ENCODE measurements at places on chromosomes 1 and 21. TPM values are rescaled to one million over a fixed set of nuclear protein-coding genes. Genes with fewer than 3 reads are reported as not detected.

INKA2 gene
- total RNA-seq, result 2.2 TPM

DNA sequence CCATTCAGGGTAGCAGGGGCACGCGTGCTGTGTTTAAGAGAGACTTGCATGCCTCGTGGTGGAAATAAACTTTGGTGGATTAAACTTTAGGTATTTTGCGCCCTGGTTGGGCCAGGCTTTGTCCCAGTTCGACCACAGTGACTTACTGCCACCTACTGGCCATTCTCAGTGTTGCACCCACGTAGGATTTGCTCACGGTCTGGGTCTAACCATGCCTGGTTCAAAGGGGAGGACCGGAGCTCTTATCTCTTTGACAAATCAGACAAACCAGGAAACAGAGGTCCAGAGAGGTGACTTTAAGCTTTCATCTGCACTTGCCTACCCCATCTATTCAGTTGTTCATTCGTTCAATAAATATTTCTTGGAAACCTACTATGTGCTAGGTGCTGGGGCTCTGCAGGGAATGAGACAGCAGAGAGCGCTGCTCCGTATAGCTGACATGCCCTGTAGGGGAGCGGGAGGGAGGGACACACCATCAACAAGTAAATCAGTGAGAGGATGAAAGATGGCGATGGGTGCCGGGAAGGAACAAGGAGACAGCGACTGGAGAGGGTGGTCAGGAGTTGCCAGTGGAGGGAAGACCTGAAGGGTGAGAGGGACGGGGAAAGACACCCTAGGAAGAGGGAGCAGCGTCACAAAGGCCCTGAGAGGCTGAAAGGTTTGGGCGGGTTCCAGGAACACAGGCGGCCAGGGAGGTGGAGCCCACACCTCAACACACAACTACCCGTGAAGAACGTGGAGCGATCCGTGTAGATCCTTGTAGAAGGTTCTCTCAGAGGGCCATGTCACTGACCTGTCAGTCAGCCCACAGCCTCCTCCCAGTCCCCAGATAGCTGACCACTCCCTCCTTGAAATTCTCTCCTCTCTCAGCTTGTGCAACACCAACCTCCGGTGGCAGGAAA is 27.2 kb upstream of the TINAGL1 start:
- H3K36me3 ChIP-seq, result no peaks in the 10 kb centered on the region
- peaks cover 10% of the 10 kb centered on the region for H3K4me1 ChIP-seq
- no peak overlapping the region for H3K27ac ChIP-seq
- DNase-seq, result peak; percentile 87

- H3K4me1 ChIP-seq, result no peaks in the 10 kb centered on the region
- DNase-seq, result no peak
- no peaks in the 10 kb centered on the region for H3K27me3 ChIP-seq
Observed at GRCh38 chr21:30146558-30147282, 19.9 kb downstream of the CLDN17 start.

- peaks cover 5% of the 10 kb centered on the region for H3K4me1 ChIP-seq
- peak overlapping the region; percentile 85 for H3K4me3 ChIP-seq
- H3K36me3 ChIP-seq, result peaks cover 6% of the 10 kb centered on the region
- peaks cover 52% of the 10 kb centered on the region for H3K27me3 ChIP-seq
- DNase-seq, result no peak
Observed at GRCh38 chr1:247110627-247111258, 6.6 kb upstream of the ZNF669 start.

- peaks cover 28% of the 10 kb centered on the region for H3K4me1 ChIP-seq
- no peaks in the 10 kb centered on the region for H3K36me3 ChIP-seq
- peak overlapping the region; percentile 55 for H3K27ac ChIP-seq
- H3K4me3 ChIP-seq, result peak overlapping the region; percentile 77
- peaks cover 26% of the 10 kb centered on the region for H3K27me3 ChIP-seq
Observed at GRCh38 chr1:226309398-226310244, 657 bp upstream of the LIN9 start.
